ENCODE measurements at places on chromosomes 13 and 19.

- no peak for DNase-seq
Measured at GRCh38 chr13:20974981-20975585, 72.5 kb upstream of the XPO4 start.

GRCh38 chr19:12052091-12052496, 667 bp downstream of the ZNF878 start:
- DNase-seq = no peak

- DNase-seq = peak; percentile 6
Measured at GRCh38 chr13:77511552-77511951, 24.0 kb upstream of the SCEL start.

GRCh38 chr19:3683405-3684053, 16.7 kb downstream of the PIP5K1C start:
- no peak for DNase-seq

DNA sequence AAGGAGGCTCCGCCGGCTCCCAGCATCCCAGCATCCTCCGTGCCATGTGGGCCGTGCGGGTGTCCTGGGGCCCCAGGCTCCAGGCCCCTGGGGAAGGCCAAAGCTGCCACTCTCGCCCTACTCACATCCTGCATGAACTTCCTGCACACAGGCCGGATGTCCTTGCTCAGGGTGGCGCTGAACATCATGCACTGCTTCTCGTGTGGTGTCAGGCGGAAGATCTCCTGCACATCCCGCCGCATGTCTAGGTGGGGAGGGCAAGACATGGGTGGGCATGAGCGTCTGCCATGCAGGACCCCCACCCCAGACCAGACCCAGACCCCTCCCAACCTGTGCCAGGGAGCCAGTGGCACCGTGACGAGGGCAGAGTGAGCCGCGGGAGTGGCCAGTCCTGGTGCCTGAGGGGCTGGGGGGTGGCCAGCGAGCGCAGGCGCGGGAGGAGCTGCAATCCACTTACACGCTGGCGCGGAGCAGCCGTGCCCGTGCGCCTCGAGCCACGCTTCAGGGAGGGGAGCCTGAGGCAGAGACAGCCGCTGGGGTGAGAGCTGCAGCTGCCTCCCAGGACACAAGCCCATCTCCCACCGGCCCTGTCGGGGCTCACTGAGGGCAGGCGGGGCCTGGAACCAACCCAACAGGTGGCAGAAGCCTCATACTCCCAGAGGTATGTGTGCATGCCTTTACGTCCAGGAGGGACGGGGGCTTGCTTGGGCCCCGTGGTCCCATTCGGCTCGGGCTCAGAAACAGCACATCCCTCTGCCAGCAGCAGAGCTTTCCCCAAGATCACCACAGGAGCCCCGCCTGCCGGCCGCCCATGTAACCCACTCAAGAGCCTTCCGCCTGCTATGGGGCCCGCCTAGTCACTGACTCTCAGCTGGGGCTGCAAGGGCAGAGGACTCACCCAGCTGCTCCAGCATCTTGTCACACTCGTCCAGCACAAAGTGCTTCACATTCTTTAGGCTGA, 8.8 kb downstream of the DDX39A start:
- no peak for DNase-seq

DNA sequence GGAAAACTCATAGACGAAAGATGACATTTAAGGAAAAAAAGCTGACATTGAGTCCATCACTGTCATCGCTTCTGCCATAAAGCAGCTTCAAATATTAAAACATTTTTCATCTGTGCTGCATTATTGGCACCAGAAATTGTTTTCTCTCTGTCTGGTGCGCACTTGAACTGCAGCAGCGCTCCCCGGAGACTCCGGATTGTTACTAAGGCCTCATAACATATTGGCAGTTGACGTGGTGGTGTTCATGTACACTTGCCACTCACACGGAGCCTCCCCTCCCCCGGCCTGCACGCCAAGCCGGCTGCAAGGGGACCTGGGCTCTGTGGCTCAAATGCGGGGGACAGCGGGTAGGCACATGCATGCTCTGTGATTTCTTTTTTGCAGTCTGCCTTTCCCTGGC, 203.2 kb downstream of the TSHZ3 start:
- no peak for DNase-seq

All from NCI-H226 (cell line).